ENCODE measurements at places on chromosomes 2 and 18. TPM values are rescaled to one million over a fixed set of nuclear protein-coding genes. Genes with fewer than 3 reads are reported as not detected.

GRCh38 chr2:207283356-207283755 is 117.6 kb upstream of the KLF7 start:
- no peaks in the 10 kb centered on the region for H3K36me3 ChIP-seq
- peaks cover 67% of the 10 kb centered on the region for H3K4me1 ChIP-seq
- DNase-seq, result no peak
- peak overlapping the region; percentile 55 for H3K4me3 ChIP-seq

DNA sequence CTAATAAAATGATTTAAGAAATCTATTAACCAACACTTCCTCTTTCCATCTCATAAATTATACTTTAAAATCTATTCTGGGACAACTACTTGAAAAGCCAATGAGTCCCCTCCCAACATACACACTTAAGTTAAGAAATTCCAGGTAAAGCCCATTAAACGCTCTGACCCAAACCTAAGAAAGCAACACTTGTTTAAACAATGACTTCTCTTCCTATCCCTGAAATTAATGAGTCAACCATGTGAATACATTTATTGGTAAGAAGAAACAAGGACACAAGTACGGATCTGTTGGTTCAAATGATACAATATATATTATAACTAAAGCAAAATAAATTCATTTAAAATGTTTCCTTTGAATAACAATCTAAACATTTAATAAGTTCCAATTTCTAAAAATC is 279.4 kb downstream of the ERBB4 start:
- DNase-seq, result no peak
- H3K27me3 ChIP-seq, result no peaks in the 10 kb centered on the region
- no peak overlapping the region for H3K27ac ChIP-seq

GRCh38 chr2:165631089-165631488 is 161.6 kb downstream of the CSRNP3 start:
- no peaks in the 10 kb centered on the region for H3K36me3 ChIP-seq
- H3K27me3 ChIP-seq, result peaks cover 6% of the 10 kb centered on the region
- no peak overlapping the region for H3K4me3 ChIP-seq
- DNase-seq, result no peak

DNA sequence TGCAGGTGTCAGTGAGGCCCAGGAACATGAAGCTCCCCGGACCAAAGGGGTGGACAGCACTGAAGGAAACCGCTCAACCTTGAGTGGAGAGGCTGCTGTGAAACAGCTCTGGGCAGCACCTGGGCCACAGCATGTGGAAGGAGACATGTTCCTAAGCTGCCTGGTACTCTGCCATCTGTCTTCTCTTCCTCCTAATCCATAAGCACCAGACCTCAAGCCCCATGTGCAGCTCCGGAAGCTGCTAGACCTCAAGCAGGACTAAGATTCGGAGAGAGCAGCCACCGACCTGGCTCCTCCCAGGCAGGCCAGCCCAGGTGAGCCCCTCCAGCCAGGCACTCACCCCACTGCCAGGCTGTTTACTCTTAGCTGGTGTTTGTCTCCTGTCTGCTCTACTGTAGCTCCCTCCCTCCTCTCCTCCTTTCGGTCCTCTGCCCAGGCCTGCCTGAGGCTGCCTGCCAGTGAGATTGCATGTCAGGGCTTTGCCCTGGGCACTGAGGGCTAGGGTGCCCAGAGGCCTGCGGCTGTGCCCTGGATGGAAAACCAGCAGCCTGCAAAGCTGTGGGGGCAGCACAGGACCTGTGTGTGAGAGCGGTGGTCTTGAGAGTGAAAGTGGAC is 53.7 kb downstream of the BCL11A start:
- no peaks in the 10 kb centered on the region for H3K36me3 ChIP-seq
- H3K27ac ChIP-seq, result no peak overlapping the region
- H3K4me3 ChIP-seq, result no peak overlapping the region
- DNase-seq, result no peak

DNA sequence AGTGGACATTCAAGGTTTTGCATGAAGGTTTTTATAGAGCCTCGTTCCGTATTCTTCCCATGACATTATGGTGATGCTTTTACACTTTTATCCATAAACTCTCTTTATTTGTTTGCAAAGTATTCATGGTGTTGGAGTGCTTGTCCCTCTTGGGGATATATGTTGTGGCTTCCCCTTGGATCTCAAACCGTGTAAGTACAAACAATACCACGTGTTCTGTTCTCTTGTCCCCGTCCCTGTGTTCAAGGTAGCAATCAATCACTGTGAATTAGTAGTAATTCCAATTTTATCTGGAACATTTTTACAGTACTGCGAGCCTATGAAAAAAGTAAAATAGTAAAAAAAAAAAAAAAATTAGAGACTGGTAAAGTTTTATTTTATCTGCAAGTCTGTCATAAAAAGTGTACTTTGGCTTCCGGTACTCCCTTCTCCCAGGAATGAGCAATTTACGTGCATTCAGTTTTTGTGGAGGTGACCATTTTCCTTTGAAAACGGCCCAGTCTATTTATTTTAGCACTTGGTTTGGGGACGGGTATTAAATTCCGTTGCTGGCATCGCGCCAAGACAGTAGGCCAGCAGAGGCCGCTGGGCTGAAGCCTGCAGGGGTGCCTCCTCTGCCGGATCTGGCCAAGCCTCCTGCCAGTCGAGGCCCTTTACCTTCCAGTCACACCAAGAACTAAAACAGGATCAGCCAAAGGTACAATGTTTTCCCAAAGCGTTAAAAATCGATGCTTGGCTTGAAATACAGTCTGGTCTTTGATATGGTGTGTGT is 175.7 kb downstream of the SOCS6 start:
- peaks cover 3% of the 10 kb centered on the region for H3K4me1 ChIP-seq
- no peaks in the 10 kb centered on the region for H3K36me3 ChIP-seq
- peaks cover 19% of the 10 kb centered on the region for H3K27me3 ChIP-seq

- peaks cover 2% of the 10 kb centered on the region for H3K4me1 ChIP-seq
- H3K4me3 ChIP-seq, result no peak overlapping the region
- H3K36me3 ChIP-seq, result no peaks in the 10 kb centered on the region
- peaks cover 11% of the 10 kb centered on the region for H3K27me3 ChIP-seq
- no peak for DNase-seq
Observed at GRCh38 chr2:100660851-100661584, 98.2 kb downstream of the PDCL3 start.

GRCh38 chr2:28269019-28269784 is 123.5 kb upstream of the FOSL2 start:
- H3K4me1 ChIP-seq, result peaks cover 36% of the 10 kb centered on the region
- no peaks in the 10 kb centered on the region for H3K27me3 ChIP-seq
- no peak overlapping the region for H3K27ac ChIP-seq
- peaks cover 23% of the 10 kb centered on the region for H3K36me3 ChIP-seq

- no peaks in the 10 kb centered on the region for H3K4me1 ChIP-seq
- no peak for DNase-seq
- no peak overlapping the region for H3K4me3 ChIP-seq
- H3K27me3 ChIP-seq, result no peaks in the 10 kb centered on the region
- no peaks in the 10 kb centered on the region for H3K36me3 ChIP-seq
Observed at GRCh38 chr2:79428745-79429144, 84.1 kb upstream of the CTNNA2 start.

DNA sequence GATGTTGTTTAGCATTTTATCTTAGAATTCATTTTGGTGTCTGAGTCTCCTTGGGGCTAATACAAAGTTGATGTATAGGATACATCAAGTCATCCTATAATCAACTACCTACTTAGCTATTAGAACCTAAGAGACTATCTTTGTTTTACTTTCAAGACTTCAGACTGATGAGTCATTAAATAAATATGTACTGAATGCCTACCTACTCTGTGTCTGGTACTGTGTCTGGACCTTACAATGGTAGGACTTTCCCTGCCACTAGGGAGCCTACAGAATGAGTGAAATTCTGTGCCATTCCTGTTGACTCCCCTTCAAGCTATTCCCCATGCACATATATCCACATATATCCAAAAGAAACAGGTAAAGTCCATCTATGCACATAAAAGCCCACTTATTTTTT is 114.5 kb downstream of the ERBB4 start:
- H3K4me1 ChIP-seq, result no peaks in the 10 kb centered on the region
- H3K36me3 ChIP-seq, result no peaks in the 10 kb centered on the region
- H3K27ac ChIP-seq, result no peak overlapping the region
- DNase-seq, result no peak
- no peak overlapping the region for H3K4me3 ChIP-seq
- H3K27me3 ChIP-seq, result no peaks in the 10 kb centered on the region

DNA sequence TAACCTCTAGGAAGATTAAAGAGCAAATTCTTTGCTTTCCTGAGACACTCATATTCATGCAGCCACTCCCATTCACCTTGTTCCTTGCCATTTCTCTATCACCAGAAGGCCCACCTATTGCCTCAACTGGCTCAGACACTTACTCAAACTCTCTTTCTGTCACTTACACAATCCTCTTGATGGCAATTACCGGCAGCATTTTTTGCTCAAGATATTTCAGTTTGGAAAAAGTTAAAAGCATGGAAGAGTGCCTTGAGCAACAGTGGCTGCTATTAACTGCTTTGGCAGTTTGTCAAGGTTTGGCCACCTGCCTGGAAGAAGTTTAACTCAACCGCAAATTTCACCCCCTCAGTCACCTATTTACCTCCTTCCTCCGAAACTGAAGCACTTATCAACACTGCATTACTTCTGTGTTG is 1104.0 kb upstream of the PIK3C3 start:
- H3K4me3 ChIP-seq, result no peak overlapping the region
- DNase-seq, result no peak
- H3K36me3 ChIP-seq, result no peaks in the 10 kb centered on the region
- no peaks in the 10 kb centered on the region for H3K27me3 ChIP-seq
- no peak overlapping the region for H3K27ac ChIP-seq
- no peaks in the 10 kb centered on the region for H3K4me1 ChIP-seq

DNA sequence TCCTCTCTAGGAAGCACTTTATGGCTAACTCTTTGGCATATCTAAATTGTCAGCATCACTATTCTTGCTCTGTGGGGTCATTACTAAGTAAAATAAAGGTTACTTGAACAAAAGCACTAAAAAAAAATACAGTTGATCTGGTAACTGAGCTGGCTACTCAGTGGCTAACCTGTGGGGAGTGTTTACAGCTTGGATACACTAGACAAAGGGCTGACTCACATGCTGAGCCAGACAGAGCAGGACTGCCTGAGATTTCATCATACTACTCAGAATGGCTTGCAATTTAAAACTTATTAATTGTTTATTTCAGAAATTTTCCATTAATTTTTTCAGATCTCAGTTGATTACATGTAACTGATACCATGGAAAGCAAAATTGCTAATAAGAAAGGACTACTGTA is 1690.4 kb upstream of the SLC39A10 start:
- no peaks in the 10 kb centered on the region for H3K27me3 ChIP-seq
- H3K36me3 ChIP-seq, result no peaks in the 10 kb centered on the region
- no peak overlapping the region for H3K4me3 ChIP-seq
- H3K27ac ChIP-seq, result no peak overlapping the region
- DNase-seq, result no peak

DNA sequence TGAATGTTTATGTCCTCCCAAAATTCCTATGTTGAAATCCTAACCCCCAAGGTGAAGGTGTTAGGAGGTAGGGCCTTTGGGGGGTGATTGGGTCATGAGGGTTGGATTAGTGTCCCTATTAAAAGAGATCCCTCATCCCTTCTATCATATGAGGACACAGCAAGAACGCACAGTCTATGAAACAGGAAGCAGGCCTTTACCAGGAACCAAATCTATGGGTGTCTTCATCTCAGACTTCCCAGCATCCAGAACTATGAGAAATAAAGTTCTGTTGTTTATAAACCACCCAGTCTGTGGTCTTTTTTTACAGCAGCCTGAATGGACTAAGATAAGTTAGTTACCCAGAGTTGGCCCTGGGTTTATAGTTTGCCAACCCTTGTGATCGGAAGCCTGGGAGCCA is 153.1 kb downstream of the INO80D start:
- no peaks in the 10 kb centered on the region for H3K4me1 ChIP-seq
- no peak overlapping the region for H3K4me3 ChIP-seq
- H3K36me3 ChIP-seq, result no peaks in the 10 kb centered on the region
- DNase-seq, result no peak

DNA sequence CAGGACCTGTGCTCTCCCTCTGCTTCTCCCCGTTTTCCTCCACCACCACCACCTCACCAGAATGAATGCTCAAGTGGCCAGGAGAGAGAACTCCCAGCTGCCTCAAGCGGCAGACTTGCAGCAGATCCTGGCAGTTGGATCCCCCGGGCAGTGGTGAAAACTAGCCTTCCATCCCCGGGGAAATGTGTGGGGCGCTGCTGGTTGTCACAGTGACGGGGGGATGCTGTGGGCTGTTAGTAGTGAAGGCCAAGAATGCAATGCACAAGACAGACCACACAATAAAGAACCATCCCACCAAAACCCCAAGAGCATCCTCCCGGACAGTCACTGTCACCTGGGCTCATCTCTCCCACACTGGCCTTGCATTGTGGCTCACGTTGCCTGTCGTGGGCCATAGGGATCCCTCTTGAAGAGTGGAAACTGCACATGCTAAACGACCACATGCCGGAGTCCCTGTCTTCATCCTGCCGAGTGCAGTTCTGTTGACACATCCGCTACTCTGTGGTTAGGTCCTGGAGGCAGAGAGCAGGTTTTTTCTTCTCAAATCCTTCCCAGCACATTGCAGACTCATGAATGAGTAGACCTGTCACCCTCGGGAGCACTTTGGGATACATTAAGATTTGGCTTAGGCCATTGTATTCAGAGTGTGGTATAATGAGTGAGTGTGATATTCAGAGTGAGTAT is 13.5 kb downstream of the SPATA3 start:
- H3K36me3 ChIP-seq, result peaks cover 4% of the 10 kb centered on the region
- no peak overlapping the region for H3K27ac ChIP-seq
- H3K4me1 ChIP-seq, result no peaks in the 10 kb centered on the region

DNA sequence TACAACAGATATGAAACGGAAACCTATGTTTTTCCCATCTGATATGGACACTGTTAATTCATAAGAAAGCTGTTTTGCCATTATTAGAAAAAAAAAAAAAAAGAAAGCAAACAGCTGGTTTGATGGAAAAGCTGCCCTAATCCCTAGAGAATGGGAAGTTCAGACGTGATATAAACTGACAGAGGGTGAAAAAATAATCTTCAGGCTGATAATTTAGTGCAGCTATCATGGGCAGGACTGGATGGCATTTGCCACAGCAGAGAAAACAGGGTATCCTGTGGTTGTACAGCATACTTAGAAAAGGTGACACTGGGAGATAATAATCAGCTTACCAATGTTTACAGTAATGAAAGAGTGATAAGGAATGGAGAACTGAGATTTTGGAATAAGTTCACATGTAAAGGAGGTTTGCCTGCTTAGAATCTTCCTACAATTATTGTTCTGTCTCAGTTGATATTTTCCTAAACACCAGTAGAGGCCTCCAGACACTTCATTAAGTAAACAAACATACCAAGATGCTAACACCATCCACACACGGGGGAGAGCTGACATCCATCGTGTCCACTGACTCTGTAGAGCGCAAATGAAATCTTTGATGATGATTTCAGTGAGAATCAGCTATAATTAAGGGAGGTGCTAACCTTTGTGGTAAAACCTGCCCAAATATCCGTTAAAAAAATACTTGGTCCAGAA is 211.6 kb upstream of the MMADHC start:
- no peaks in the 10 kb centered on the region for H3K27me3 ChIP-seq
- H3K4me3 ChIP-seq, result no peak overlapping the region
- no peak overlapping the region for H3K27ac ChIP-seq
- H3K36me3 ChIP-seq, result no peaks in the 10 kb centered on the region

The NGEF gene
- 2.5 TPM for total RNA-seq

The PLCD4 gene
- 0.23 TPM for total RNA-seq

The GPR35 gene
- 24.9 TPM for total RNA-seq

The DLX1 gene
- total RNA-seq, result 0.09 TPM

The RETREG2 gene
- total RNA-seq, result 52.5 TPM

The TYMS gene
- 273 TPM for total RNA-seq

The UGT1A10 gene
- not detected for total RNA-seq

The XPO1 gene
- 218 TPM for total RNA-seq

The HNMT gene
- total RNA-seq, result not detected

The FOXD4L1 gene
- 0.14 TPM for total RNA-seq

The SERPINB11 gene
- total RNA-seq, result not detected

The PLEKHH2 gene
- total RNA-seq, result 25.1 TPM

The ABI2 gene
- 36.2 TPM for total RNA-seq

The CYS1 gene
- total RNA-seq, result 0.78 TPM

The G6PC2 gene
- not detected for total RNA-seq

The CFAP53 gene
- 0.51 TPM for total RNA-seq

The AFTPH gene
- total RNA-seq, result 36.6 TPM

Data from activated T-helper 2 cell treated with anti-CD3 and anti-CD28 coated beads, Interferon-gamma antibody, Interleukin-2, Interleukin-4, amounts not matched to agents 10 μg/mL and 5 μg/mL and 100 μg/mL, durations not matched to agents 14 hours and 24 hours and 36 hours (primary cell).